Activated CD4-positive, alpha-beta T cell treated with anti-CD3 and anti-CD28 coated beads, Interleukin-2, amount 50 U/mL, for 1 hour (primary cell): ENCODE measurements at places on chromosomes 5 and 9.

DNA sequence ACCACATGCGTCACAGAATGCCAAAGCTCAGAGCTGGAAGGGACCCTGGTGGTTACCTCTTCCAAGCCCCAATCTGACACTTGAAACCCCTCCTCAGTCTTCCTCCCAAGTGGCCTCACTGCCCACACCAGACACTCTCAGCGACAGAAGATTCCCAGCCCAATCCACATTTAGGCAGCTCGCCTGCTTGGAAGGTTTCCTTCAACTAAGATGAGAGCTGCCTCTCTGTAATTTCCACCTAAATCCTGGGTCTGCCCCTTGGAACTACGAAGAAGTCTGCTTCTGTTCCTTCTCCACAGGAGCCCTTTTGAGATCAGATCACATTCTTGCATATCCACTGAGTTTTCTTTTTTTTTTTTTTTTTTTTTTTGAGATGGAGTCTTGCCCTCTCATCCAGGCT is 83.7 kb downstream of the PAX5 start:
- DNase-seq: no peak

DNA sequence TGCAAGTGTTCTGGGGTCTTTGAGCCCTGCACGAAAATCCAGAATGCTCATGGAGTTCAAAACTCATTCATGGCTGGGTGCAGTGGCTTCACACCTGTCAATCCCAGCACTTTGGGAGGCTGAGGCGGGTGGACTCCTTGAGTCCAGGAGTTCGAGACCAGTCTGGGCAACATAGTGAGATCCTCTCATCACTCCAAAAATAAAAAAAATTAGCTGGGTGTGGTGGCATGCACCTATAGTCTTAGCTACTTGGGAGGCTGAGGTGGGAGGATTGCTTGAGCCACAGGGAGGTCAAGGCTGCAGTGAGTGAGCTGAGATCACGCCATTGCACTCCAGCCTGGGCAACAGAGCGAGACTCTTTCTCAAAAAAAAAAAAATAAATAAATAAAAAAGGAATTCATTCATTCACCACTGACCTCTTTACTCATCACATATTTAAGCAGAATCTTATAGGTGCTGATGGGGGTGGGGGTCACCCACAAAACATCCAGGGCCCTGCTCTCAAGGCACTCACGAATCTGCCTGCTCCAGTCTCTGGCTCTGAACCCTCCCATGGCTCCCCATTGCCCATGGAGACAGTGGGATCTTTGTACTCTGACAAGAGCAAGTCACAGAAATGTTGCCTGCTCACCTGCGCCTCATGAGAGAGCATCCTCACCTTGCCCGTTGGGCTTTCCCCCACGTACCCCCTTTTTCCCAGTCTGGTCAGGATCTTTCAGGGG is 76.7 kb upstream of the IER5L start:
- DNase-seq: no peak

GRCh38 chr5:164741376-164741775 is 1236.0 kb downstream of the MAT2B start:
- DNase-seq: no peak

DNA sequence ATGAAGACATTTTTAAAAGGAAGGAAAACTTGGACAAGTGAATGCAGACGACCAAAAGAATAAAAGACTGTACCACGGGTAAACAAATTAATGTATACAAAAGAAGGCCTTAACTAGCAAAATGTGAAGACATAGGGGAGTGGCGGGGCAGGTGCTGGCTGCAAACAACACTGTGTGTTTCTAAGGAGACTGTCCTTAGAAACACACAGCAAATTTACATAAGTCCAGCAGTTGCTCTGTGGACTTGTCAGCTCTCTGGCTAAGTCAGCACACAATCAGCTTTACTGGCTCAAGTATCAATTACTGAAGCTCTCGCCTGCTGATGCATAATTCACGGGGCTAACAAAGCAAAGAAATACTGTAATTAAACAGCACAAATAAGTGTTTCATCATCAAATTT is 24.8 kb downstream of the PTBP3 start:
- no peak for DNase-seq

GRCh38 chr9:134659688-134660131 is 18.1 kb downstream of the COL5A1 start:
- DNase-seq: no peak

- DNase-seq: no peak
These were observed 129.6 kb downstream of the TLE1 start for GRCh38 chr9:81559709-81560108.

DNA sequence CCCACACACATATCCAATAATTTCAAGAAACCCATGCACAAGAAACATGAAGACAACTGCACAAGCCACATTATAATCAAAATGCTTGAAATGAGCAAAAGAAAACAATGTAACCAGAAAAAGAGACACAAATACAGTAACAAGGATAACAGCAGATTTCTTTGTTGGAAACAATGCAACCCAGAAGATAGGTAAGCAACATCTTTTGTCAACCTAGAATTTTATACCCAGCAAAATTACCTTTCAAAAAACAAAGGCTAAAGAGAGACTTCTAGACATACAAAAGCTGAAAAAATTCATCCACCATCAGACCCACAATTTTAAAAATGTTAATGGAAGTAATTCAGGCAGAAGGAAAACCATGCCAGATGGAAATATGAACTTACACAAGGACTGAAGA is 5.0 kb upstream of the COL23A1 start:
- DNase-seq: no peak

DNA sequence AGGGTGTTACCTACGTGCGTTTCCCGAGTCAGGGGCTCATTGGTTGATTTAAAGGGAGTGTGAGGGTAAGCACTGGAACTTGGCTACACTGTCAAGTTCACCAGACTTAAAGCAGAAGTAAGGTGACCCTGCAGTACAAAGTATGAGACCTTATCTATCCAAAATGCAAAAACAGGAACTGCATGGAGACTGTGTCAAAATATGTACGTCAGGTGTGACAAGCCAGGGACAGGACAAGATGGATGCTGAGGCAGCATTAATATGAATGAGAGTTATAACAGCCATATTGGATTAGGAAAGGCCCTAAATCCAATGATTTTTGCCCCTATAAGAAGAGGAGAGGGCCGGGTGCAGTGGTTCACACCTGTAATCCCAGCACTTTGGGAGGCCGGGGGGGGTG is 15.4 kb upstream of the SUSD3 start:
- no peak for DNase-seq

DNA sequence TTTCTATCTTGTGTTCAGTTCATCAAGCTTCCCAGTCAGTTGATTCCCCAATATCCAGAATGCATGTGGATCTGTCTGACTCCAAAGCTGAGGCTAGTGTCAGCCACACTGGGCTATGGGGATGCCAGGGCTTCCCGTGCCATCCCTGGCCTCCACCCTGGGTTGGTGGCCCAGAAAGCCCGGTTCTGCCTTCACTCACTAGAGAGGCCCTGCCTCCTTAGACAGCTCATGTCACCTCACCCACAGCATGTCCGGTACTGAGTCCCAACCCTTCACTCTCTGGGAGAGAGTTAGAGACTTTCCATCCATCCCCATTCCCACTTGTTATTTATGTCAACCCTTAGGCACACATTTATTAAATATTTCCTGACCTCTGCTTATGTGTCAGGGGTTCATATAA is 119.5 kb upstream of the GPR151 start:
- no peak for DNase-seq

DNA sequence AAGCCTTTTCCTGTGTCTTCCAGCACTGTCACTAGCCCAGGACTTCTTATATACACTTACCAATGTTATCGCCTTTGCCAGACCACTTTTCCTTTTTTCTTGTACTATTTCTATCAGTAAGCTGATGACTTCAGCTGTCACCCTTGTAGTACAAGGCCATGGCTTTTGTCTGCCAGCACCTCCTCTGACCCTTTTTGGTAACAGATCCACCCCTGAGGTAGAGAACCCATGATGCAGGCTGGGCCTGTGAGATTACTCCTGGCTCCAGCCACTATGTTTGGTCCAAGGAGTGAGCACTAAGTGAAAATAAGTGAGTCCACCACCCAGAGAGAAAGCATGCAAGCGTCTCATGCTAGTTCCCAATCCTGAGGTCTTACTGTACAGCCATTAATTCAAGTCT is 406.7 kb downstream of the MLLT3 start:
- no peak for DNase-seq

DNA sequence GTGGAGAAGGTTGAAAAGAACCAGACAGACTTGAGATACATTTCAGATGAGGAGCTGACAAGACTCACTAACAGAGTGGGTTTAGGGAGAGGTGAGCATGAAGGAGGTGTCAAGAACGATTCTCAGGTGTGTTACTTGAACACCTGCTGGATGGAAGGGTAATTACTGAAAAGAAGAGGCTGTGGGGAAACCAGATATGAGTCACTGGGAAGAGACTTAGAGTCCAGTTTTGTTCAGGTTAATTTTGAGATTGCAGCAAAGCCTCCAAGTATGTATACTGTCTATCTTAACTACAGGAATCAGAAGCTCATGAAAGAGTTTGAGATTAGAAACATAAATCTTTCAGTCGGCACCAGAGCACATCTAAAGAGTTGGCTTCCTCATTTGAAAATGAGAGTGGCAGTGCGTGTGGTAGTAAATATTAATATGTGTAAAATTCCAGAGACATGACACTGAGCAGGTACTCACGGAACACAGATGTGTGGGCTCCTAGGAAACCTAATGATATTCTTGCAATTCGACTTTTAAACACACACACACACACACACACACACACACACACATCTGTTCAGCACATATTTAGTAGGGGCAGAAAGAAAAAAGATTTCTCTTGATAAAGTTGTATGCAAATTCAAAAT is 197.1 kb downstream of the CDH18 start:
- no peak for DNase-seq

GRCh38 chr5:14882658-14883580 is 11.3 kb upstream of the ANKH start:
- DNase-seq: no peak

DNA sequence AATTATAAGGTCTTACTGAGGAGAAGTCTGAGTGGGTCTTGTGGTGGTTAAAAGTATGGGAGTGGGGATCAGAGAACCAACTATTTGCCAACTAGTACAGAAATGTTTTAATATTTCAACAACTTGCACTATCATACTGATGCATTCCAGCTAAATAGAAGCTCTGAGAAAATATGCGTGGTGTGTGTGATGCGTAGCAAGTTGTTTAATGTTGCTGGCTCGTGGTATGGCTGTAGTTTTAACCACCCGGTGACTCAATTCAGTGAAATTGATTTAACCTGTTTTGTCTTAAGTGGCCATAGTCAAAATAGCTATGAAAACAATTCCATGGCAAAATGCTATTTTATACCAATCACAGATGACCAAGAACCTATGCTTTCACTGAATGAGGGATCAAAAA is 176.5 kb upstream of the SLC24A2 start:
- DNase-seq: no peak

GRCh38 chr9:74172874-74173273 is 324.3 kb upstream of the RORB start:
- no peak for DNase-seq

GRCh38 chr5:146409054-146409671 is 38.0 kb upstream of the TCERG1 start:
- DNase-seq: no peak

DNA sequence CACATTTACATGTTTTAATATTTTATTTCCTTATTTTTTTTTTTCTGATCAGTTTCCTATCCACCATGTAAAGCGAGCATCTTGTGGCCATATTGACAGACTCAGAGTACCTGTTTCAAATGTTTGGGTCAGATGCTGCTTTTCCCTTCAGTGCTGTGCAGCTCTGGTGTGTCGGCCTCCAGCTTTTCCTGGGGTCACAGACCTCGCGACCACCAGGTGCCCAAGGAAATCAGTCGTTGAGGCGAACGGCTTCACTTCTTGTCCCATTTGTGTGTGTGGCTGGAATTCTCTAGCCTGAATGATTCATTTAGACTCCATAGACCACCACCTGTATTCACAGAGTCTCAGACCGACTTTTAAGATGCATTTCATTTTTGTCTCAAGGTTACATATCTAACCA is 166.9 kb upstream of the SPRY4 start:
- no peak for DNase-seq

DNA sequence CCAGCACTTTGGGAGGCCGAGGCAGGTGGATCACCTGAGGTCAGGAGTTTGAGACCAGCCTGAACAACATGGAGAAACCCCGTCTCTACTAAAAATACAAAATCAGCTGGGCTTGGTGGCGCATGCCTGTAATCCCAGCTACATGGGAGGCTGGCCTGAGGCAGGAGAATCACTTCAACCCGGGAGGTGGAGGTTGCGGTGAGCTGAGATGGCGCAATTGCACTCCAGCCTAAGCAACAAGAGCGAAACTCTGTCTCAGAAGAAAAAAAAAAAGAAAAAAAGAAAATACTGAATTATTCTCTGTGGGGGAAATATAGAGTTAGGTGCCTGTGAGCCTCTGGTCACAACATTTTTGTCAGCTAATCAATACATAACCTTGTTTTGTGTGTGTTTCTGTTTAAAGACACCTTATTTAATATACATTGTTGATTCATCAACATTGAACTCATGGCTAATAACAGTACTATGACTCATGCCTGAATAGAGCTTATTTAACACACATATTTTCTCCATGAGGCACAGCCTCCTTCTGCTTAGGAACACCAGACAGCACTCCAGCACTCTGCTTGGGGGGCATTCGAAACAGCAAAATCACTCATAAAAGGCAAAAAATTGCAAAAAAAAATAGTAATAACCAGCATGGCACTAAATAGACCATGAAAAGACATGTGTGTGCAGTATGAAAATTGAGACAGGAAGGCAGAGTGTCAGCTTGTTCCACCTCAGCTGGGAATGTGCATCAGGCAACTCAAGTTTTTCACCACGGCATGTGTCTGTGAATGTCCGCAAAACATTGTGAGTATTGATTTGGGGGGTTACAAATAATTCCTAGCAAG is at the start of gene IL31RA:
TSS of gene IL31RA (plus strand) at position 519 of the 836 bp plus-strand sequence. CDS start at position 733, 214 bp downstream.
- DNase-seq: no peak

GRCh38 chr9:16152276-16153101 is 599.6 kb downstream of the CCDC171 start:
- no peak for DNase-seq

DNA sequence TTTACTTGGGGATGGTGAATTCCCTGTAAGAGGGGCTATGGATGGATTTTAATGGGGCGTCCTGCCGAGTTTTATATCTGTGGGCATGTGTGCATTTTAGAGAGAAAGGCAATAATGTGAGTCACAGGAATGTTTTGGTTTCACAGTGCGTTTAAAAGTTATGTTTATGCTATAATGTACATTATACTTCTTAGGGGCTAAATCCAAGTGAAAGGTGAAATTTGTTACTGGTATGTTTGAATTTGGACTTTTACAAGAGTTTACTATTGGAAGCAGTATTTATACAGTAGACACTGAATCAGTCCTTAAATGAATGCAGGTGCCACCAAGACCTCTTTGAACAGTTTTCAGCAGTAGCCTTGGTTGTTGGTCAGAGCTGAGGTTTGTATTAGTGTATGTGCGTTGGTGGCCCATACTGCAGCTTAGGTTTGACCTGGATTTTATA is 5.6 kb downstream of the JMY start:
- DNase-seq: no peak

DNA sequence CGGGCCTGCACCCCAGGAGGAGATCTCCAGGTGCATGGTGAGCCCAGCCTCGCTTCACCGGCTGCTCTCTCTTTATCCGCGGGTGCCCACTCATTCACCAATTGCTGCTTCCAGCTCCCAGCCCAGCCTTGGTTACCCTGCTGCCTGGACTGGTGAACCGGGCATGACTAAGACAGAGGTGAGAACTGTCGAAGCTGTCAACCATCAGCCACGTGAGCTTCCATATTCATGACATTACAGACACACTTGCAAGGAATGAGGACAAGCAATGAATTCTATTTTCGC is 220.5 kb downstream of the ROR2 start:
- no peak for DNase-seq

GRCh38 chr5:135625061-135625460 is 46.3 kb upstream of the CXCL14 start:
- DNase-seq: no peak

GRCh38 chr9:3189113-3189861 is 336.5 kb downstream of the RFX3 start:
- no peak for DNase-seq
